ENCODE measurements at places on chromosomes 6 and 20.

DNA sequence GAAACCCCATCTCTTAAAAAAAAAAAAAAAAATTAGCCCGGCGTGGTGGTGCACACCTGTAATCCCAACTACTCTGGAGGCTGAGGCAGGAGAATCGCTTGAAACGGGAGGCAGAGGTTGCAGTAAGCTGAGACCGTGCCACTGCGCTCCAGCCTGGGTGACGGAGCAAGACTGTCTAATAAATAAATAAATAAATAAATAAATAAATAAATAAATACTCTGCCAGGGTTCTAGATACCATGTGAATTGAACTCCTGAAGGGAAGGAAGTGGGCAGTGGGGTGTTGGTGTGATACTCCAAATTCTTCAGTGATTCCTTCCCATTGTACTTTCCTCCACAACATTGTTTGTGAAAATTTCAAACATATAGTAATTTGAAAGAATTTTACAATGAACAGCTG is 100.5 kb downstream of the PLCB4 start:
- DNase-seq = no peak

DNA sequence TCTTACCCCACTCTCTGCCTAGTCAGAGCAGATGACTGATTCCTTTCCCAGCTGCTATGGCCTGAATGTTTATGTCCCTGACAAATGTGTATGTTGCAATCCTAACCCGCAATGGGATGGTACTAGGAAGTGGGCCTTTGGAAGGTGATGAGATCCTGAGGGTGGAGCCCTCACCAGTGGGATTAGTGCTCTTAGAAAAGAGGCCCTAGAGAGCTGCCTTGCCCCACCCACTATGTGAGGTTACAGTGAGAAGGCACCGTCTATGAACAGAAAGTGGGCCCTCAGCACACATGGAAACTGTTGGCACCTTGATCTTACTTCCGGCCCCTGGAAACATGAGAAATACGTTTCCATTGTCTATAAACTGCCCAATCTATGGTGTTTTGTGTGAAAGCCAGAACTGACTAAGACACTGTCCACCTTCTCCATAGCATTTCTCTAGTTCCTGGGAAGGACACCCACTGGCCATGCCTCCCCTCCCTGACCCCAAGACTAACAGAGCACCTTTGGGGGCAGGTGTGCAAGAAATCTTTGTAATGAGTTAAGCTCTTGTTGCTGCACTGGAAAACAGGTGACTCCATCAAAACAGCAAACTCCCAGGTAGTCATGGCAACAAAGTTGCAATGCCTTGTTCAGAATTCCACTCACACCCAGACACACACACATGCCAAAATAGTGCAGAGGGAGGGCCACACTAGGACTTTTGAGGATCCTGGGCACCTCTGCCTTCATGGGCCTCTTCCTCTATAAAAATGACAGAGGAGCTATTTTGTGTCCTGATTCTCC is 16.2 kb downstream of the GABRR2 start:
- DNase-seq = no peak

- no peak for DNase-seq
Measured at GRCh38 chr6:150032598-150032997, 7.3 kb upstream of the RAET1L start.

GRCh38 chr20:6169251-6169650 is 46.4 kb upstream of the FERMT1 start:
- no peak for DNase-seq

DNA sequence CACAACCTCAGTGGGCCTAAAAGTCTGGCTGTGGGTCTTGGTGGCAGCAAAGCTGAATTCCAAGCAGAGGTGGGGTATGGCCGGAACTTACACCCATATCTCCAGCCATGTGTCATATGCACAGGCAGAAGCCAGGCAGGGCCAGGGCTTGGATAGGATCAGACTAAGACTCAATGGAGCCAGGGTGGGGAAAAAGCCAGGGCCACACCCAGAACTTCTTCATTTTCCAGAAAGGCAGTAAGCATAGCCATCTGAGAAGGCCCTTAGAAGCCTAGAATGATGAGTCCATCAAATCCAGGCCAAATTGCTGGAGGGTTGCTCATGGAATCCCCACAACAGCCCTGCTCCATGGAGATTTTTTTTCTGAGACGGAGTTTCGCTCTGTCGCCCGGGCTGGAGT is 116.2 kb upstream of the SRSF6 start:
- DNase-seq = no peak

GRCh38 chr20:44501448-44501847 is 20.4 kb downstream of the SERINC3 start:
- no peak for DNase-seq

DNA sequence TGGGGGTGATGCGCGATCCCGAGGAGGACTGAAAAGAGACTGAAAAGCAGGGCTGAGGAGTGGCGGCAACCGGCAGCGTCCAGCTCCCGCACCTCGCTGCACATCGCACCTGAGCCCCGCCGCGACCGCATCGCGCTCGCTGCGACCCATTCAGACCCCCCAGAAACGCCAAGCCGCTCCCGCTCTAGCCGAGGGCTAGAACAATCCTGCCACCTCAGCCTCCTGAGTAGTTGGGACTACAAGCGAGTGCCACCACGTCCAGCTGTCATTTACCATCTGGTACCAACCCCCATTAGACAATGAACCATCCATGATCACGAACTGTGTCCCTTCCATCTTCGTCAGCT is 33.2 kb downstream of the HLA-A start:
- DNase-seq = peak; percentile 48

DNA sequence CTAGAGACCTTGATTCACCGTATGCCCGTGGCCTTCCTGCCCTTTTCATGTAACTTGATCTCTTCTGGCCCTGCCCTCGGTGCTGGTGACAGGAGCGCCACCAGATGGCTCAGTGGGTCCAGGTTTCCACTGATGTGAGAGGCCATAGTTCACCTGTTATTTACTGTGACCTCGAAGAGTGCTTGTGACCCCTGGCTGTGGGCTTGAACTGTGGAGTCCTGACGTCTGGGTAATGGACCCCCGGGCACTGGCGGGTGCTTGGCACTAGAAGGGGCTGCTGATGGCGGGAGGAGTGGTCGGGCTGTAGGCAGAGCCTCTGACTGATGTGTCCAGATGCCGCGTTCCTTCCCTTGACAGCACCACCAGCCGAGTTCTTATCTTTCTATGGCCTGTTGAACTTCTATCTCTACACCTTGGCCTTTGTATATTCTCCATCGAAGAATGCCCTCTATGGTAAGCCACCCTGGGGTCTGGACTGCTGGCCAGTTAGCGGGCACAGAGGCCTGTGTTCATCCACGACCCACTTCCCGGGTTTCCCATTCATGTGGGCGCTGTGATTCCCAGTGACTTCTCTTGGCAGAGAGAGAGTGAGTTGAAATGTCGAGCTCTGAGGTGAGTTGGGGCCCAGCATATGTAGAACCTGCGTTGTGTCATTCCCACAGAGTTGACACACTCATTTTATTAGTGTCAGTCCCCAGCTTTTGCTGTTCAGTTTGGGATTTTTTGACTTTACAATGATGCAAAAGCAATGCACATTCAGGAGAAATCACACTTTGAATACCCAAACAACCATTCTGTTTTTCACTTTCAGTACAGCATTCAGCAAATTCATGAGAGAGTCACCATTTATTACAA is 14.9 kb downstream of the DYNLT1 start:
- no peak for DNase-seq

DNA sequence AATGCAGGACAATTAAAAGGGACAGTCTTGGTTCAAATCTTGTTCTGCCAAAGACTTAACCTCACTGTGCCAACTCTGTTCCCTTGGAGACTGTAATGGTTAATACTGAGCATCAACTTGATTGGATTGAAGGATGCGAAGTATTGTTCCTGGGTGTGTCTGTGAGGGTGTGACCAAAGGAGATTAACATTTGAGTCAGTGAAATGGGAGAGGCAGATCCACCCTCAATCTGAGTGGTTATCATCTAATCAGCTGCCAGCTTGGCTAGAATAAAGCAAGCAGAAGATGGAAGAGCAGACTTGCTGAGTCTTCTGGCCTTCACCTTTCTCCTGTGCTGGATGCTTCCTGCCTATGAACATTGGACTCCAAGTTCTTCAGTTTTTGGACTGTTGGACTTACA is 474.4 kb downstream of the CD83 start:
- DNase-seq = no peak

- no peak for DNase-seq
Measured at GRCh38 chr6:36118550-36119107, 11.7 kb upstream of the MAPK13 start.

DNA sequence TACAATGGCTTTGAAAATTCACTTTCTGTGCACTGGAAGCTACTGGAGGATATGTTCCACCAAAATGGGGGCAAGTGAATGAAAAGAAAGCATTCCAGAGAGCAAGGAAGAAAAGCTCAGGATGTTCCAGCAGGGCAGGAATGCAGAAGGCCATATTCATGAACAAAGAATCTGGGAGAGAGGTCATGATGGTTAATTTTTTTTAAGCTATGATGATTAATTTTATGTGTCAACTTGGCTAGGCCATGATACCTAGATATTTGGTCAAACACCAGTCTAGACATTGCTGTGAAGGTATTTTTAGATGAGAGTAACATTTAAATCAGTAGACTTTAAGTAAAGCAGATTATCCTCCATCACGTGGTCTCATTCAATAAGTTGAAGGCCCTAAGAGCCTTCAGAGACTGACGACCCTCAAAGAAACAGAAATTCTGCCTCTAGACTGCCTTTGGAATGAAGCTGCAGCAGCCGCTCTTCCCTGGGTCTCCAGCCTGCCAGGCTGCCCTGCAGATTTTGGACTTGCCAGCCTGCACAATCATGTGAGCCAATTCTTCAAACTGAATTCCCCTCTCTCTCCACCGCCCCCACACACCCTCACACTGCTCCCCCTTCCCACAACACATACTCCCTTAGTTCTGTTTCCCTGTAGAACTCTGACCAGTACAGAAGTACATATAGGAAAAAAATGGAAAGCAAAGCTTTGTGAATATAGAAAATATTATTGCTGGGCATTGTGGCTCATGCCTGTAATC is 20.1 kb upstream of the GCM1 start:
- DNase-seq = no peak

- DNase-seq = no peak
Measured at GRCh38 chr6:121523628-121524027, 88.2 kb downstream of the GJA1 start.

DNA sequence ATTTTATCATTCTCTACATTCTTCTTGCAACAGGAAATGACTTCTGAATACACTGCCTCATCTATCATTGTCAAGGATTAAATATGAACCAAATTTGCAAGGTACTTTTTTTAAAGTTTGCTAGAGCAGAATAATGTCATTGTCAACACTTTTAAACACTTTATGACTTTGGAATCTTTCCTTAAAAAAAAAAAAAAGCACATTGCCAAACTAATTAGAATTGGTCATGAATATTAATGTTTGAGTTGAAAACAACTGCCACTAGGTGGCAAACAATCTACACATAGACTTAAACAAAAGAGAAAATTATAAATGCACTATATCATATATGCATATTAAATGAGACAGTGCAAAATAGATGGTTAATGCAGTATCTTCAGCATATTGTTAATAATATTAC is 32.5 kb upstream of the TMEM244 start:
- no peak for DNase-seq

- peak; percentile 32 for DNase-seq
Measured at GRCh38 chr20:48635791-48636267, 192.0 kb downstream of the PREX1 start.

GRCh38 chr6:49499623-49500022 is at the start of gene GLYATL3:
Gene GLYATL3 (plus strand): TSS chr6:49499923. CDS start chr6:49511991, 12,068 bp downstream.
- no peak for DNase-seq

DNA sequence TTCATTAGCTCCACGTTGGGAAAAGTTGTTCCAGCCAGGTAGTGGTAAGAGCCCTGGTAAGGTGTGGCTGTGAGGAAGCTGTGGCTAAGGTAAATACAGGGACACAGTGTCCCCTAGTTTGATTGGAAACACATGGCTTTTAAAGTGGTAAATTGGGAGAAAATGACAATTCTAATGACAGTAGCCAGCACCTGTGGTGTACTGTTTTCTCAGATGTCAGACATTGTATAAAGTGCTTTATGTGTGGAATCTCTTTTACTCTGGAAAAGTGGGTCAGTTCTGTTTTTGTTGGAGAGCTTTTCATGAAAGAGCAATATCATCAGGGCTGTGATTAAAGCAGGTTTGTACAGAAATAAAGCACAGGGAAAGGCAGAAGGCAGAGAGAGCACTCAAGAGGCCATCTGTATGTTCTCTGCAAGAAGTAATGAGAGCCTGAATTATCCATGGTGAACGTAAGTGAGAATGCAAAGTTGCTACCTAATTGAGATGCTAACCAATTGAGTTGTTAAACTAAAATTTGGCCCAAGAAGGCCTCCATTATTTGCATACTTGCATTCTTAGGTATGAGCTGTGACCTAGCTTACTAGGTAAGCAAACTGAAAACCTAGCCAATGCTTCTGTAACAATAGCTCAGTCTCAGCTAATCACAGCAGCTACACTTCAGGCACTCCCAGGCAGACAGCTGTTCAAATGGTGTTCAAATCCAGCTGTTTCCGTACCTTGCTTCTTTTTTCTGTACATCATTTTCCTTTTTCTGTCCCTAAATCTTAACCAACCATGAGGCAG is 28.2 kb downstream of the MRAP2 start:
- no peak for DNase-seq
